ENCODE measurements at places on chromosomes 13 and 19.

- no peak for DNase-seq
Measured at GRCh38 chr13:46355901-46356590, 31.0 kb downstream of the RUBCNL start.

DNA sequence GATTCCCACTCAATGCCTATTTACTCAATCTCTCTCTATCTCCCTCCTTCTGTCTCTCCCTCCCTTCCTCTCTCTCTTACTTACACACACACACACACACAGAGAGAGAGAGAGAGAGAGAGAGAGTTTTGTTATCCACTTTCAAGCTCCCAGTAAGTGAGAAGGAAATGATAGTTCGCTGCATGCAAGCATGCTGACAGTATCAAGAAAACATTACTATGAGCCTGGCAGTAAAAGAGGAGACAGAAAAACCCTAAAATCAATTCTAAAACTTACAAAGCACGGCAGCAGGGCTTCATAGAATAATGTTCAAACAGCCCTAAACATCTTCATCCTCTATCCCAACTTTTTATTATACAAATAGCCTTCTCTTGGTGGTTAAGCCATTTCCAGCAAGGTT lies 171.9 kb downstream of the FOXO1 start:
- no peak for DNase-seq

DNA sequence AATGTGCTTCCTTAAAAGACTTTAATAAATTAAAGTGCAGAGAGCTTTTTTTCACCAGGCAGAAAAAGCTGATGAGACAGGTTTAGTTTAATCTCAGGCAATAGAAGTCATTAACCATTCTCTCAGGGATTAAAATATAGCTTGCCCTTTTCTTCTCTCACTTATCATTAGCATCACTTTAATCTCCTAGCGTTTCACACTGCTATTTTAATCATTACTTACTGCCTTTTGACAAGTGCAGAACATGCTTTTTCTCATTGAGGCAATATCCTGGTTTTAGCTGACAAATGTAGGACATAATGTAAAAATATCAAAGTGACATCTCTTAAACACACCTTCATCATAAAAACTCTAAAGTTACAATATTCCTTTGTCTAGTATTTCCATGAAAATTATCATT lies 94.6 kb downstream of the DACH1 start:
- no peak for DNase-seq

- DNase-seq = no peak
Measured at GRCh38 chr19:23402388-23402787, 7.1 kb upstream of the ZNF91 start.

DNA sequence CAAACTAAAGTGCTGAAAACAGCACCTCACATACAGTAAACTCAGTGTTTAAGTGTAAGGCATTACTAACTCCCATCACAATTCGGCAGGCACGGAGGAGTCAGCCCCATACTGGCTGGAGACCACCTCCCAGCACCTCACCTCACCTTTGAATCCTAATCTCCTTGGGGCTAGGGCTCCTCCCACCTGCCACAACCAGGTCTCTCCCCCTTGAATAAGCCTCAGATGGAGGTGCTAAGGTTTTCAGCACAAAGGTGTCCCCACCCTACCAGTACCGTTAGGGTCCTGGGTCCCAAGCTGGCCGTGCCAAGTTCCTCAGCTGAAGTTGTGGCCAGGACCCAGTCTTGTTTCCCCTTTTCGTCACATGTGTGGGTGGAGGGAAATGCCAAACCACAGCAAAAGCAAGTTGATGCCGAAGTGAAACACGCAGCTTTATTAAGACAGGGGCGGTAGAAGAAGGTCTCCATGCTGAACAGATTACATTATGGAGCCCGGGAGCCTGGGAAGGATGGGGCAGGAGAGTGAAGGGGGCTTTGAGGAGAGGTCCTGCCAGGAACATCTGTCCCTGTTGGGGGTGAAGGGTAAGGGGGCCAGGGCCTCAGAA lies at the start of gene IGFLR1:
Gene IGFLR1 (minus strand): TSS at position 332 of the 604 bp plus-strand sequence. CDS start 1,272 bp downstream, outside the sequence.
- DNase-seq = peak; percentile 80

- no peak for DNase-seq
Measured at GRCh38 chr19:15263361-15263985, 31.2 kb upstream of the EPHX3 start.

GRCh38 chr13:32938907-32939306 lies 77.3 kb upstream of the KL start:
- DNase-seq = no peak

GRCh38 chr19:39133431-39134270 lies 8.1 kb downstream of the PAK4 start:
- DNase-seq = no peak

GRCh38 chr19:16359074-16359473 lies 34.4 kb downstream of the KLF2 start:
- no peak for DNase-seq

GRCh38 chr13:111076155-111077013 lies 38.7 kb upstream of the ARHGEF7 start:
- no peak for DNase-seq

- DNase-seq = no peak
Measured at GRCh38 chr19:6061376-6062130, 48.7 kb downstream of the RFX2 start.

GRCh38 chr13:113557013-113557412 lies 27.5 kb upstream of the TFDP1 start:
- DNase-seq = no peak

- DNase-seq = no peak
Measured at GRCh38 chr13:37403776-37404527, 194.6 kb downstream of the POSTN start.

GRCh38 chr19:18698321-18699167 lies 15.1 kb downstream of the CRTC1 start:
- DNase-seq = no peak

GRCh38 chr13:101942038-101942437 lies 459.8 kb downstream of the FGF14 start:
- peak; percentile 14 for DNase-seq

DNA sequence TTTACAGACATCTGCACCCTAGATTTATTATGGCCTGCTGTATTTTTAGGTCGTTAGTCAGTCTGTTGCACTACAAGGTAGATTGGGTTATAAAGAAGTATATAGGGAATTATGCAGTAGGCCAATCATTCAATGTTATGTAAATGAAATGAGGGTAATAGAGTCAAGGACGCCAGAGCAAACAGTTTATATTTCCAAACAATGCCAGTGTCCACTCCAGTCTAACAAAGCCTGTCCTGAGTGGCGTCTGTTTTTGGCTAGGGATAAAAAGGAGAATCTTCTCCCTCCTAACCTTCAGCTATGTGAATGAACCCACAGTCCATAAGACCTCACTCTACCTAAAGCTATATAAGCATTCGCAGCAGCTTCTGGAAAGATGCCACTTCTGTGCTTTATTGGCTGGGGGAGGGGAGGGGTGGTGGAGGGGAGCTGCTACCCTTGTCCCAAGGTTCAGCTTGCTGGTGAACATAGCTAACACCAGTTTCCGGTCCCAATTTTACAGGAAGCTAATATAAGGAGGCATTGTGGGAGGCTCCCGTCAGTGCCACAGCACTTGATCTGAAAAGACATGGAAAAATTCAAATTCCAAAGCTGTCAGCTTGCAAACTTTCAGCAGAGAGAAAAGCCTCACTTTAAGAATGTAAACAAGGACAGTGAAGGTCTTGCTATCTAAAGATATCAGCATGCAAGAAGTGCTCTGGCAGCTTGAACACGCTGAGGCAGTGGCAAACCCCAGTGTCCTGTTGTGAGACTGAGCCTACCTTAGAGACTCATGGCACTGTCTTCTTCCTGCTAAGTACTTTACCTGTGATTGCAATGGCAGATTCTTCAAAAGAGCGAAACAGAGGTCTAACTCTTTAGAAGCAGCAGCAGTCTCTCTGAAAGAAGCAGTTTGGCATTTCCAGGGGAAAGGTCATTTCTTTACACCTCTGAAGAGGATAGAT lies 369.9 kb downstream of the PCDH9 start:
- DNase-seq = no peak

- peak; percentile 64 for DNase-seq
Measured at GRCh38 chr19:570937-571565, 1.3 kb upstream of the BSG start.

DNA sequence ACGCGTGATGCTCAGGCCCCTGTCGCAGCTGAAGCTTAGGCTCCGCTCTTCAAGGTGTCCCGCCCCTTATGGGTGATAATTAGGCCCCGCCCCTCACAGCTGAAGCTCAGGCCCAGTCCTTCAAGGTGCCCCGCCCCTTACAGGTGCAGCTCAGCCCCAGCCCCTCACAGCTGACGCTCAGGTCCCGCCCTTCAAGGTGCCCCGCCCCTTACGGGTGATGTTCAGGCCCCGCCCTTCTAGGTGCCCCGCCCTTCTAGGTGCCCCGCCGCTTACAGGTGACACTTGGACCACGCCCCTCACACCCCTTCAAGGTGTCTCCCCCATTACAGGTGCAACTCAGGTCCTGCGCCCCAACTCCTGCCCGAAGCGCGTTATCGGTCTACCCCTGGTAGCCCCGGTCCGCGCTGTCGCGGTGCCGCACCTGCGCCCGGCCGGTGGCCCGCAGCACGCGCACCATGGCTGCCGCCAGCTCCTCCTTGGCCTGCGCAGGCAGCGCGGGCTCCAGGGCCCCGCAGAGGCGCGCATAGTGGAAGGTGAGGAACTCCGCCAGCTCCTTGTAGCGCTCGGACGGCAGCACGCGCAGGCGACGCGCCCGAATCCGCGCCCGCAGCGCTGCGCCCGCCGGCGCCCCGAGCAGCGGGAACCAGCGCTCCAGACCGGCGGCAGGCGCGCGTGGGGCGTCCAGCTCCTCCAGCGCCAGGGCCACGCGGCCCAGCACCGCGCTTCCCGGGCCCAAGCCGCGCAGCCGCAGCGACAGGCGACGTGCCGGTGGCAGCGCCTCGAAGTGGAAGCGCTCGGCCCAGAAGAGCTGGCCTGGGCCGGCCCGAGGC lies 7.3 kb downstream of the RASAL3 start:
- peak; percentile 32 for DNase-seq

GRCh38 chr13:50392977-50393376 lies 377.7 kb downstream of the KCNRG start:
- no peak for DNase-seq

- DNase-seq = no peak
Measured at GRCh38 chr13:40996426-40997092, 22.6 kb downstream of the ELF1 start.

GRCh38 chr19:12648088-12648487 lies 18.5 kb downstream of the MAN2B1 start:
- DNase-seq = no peak

DNA sequence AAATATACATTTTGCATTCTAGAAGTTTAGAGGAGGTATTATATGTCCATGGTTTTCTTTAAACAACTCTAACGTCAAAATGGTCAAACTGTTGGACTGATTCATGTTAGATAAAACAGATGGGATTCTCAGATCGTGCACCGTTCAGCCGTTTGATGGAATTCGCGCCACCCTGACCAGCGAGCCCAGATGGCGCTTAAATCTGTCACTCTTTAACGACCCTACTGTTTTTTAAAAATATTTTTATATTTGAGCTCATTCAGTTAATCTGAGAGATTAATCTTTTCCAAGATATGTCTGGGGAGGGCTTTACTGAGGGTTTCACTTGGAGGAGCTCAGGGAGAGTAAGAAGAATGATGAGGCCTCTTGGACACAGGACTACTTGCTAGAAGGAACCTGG lies 164.4 kb downstream of the TM9SF2 start:
- no peak for DNase-seq

- no peak for DNase-seq
Measured at GRCh38 chr13:103349211-103349980, 283.2 kb upstream of the SLC10A2 start.

- DNase-seq = no peak
Measured at GRCh38 chr13:40758811-40759210, 12.2 kb downstream of the MRPS31 start.

GRCh38 chr19:17103177-17103576 lies 27.6 kb downstream of the MYO9B start:
- DNase-seq = peak; percentile 21

DNA sequence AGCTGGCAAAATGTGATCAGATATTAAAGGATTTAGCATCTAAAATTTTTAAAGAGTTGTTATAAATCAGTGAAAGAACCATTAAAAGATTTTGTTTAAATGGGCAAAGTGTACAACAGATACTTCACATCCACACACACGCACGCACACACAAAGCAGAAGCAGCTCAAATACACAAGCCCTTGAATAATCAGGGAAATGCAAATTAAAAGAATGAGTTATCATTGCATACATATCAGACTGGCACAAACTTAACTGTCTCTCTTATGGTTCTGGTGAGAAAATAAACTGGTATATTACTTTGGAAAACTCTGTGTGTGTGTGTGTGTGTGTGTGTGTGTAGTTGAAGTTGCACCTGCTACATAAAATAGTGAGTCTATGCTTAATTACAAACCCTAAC lies 59.3 kb downstream of the CRYL1 start:
- DNase-seq = no peak

- no peak for DNase-seq
Measured at GRCh38 chr19:17323964-17324332, 10.7 kb downstream of the ANO8 start.

- no peak for DNase-seq
Measured at GRCh38 chr13:110230661-110231347, 76.2 kb downstream of the COL4A1 start.

DNA sequence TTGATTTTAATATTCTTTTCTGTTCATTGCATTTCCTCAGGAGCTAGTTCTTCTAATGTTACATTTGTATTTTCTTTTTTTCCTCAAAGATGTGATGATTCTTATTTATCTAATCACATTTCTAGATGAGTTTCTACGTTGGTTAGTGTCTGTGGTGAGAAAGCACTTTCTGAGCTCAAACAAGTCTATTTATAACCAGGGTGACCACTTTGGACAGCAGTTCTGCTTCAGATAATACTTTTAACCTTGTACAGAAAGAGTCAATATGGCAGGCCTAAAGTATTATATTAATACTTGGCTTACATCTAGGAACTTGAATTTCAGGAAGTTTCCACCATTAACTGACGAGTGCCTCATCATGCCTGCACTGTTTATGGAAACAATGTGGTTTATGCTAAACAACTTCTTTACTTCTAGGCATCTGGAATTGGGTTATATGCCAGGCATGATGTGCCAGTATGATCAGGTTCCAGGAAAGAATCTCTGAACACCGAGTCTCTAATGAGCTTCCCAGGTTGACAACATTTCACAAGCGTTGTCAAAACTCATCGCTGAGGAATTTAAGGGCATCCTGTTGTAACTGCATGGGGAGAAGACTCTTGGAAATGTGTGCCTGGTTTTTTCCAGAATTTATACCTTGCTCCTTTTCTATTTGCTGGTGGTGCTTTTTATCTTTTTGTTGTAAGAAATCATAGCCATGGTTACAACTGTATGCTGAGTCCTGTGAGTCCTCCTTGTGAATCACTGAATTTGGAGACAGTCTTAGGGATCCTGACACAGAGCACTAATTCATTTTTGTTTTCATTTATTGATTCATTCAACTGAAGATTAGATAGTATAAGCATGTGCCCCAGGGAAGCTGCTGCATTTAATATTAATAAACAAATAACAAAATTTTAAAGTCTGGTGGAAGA lies 344.4 kb upstream of the PCDH9 start:
- no peak for DNase-seq
